ENCODE measurements at places on chromosomes 7 and 10. TPM values are rescaled to one million over a fixed set of nuclear protein-coding genes. Genes with fewer than 3 reads are reported as not detected.

DNA sequence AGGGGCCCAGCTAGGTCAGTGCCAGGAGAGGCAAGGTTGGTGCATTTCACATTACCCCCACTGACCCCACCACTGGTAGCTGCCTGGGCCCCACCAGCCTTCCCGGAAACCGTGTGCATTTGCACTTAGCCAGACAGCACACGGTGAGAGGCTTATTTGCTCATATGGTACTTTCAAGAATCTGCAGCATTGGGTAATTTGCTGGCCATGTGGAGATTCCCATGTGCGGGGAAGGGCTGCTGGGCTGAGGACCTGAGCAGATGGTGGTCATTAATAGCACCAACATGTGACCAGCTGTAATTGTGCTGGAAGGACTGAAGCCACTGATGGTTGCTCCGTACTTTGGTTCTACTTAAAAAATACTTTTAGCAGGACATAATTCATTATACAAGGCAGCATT lies 323.8 kb downstream of the DPP6 start:
- H3K27me3 ChIP-seq, result no peaks in the 10 kb centered on the region
- H3K27ac ChIP-seq, result no peak overlapping the region
- DNase-seq, result no peak
- H3K36me3 ChIP-seq, result peaks cover 5% of the 10 kb centered on the region
- no peaks in the 10 kb centered on the region for H3K4me1 ChIP-seq

DNA sequence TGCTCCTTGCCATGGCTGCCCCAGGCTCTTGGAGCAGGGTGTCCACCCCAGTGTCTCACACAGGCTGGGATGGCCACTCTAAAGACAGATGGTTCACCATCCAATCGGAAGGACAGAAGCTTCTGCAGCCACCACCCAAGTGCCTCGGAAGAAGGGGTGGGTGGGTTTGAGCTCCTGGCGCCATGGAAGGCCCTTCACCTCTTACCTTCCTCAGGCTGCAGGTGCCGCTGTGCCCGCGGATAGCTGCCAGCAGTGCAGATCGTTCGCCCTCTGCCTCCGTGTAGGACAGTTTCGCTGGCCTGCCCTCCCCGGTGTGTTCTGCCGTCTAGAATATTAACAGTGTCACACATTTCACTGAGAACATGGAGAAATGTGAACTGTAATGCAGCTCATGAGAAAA lies 243.6 kb upstream of the GRB10 start:
- no peak for DNase-seq
- no peak overlapping the region for H3K4me3 ChIP-seq
- H3K4me1 ChIP-seq, result peaks cover 30% of the 10 kb centered on the region

GRCh38 chr7:80612880-80613279 lies 25.6 kb upstream of the CD36 start:
- peaks cover 48% of the 10 kb centered on the region for H3K4me1 ChIP-seq
- H3K36me3 ChIP-seq, result peaks cover 6% of the 10 kb centered on the region
- DNase-seq, result no peak
- H3K4me3 ChIP-seq, result no peak overlapping the region
- H3K27me3 ChIP-seq, result no peaks in the 10 kb centered on the region

DNA sequence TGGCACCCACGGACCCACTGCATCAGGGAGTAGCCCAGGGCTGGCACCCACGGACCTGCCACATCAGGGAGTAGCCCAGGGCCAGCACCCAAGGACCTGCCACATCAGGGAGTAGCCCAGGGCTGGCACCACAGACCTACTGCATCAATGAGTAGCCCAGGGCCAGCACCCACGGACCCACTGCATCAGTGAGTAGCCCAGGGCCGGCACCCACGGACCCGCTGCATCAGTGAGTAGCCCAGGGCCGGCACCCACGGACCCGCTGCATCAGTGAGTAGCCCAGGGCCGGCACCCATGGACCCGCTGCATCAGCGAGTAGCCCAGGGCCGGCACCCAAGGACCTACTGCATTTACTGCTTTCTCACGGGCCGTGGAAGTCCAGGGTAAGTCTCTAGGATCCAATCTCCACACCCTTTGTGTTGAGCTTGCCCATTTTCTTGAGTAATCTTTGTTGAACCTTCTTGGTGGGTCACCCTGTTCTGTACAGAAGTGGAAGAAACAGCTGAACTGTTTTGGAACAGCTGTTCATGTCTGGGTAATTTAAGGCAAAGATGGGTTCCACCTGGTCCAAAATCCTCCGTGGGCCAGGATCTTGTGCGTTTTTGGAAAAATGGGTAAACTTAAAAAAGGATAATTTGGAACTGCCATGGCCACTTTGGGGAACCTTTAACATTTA lies 69.0 kb downstream of the VIPR2 start:
- DNase-seq, result no peak
- H3K36me3 ChIP-seq, result no peaks in the 10 kb centered on the region
- no peaks in the 10 kb centered on the region for H3K27me3 ChIP-seq
- H3K4me1 ChIP-seq, result no peaks in the 10 kb centered on the region

DNA sequence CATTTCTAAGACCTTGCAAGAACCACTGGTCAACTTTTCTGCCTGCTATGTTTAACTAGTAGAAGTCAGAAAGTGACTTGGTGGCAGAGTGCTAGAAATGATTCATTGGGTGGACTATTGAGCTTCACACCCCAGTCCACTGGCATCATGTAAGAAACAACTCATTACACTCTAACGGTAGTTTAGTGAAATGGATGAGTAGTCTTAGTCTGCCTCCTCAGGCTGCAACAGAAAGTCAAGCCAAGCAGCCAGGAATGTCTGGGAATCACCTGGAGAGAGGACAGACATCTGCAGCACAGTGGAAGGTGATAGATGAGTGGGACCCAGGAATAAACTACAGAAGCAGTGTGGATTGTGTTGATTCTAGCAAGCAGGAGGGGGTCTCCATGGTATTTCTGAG lies 125.4 kb downstream of the AUTS2 start:
- H3K4me1 ChIP-seq, result no peaks in the 10 kb centered on the region
- no peak overlapping the region for H3K4me3 ChIP-seq
- no peak for DNase-seq
- H3K27ac ChIP-seq, result no peak overlapping the region
- H3K27me3 ChIP-seq, result no peaks in the 10 kb centered on the region

DNA sequence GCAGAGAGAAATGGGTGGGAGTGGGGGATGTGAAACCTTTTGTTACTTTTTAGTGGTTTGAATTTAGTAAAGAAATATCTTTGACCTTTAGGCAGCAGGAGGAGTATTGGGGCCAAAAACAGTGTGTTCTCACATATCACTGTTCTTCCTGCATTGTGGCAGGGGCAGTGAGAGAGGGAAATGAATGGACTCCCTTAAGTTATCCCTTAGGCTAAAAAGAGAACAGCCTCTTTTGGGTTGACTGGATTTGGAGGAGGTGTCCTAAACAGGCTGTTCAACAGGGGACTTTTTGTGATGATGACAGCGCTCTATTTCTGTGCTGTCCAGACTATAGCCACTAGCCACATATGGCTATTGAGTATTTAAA lies 22.3 kb downstream of the ZNF775 start:
- no peak for DNase-seq
- no peak overlapping the region for H3K4me3 ChIP-seq
- H3K36me3 ChIP-seq, result no peaks in the 10 kb centered on the region
- H3K4me1 ChIP-seq, result peaks cover 49% of the 10 kb centered on the region
- H3K27me3 ChIP-seq, result peaks cover 2% of the 10 kb centered on the region

DNA sequence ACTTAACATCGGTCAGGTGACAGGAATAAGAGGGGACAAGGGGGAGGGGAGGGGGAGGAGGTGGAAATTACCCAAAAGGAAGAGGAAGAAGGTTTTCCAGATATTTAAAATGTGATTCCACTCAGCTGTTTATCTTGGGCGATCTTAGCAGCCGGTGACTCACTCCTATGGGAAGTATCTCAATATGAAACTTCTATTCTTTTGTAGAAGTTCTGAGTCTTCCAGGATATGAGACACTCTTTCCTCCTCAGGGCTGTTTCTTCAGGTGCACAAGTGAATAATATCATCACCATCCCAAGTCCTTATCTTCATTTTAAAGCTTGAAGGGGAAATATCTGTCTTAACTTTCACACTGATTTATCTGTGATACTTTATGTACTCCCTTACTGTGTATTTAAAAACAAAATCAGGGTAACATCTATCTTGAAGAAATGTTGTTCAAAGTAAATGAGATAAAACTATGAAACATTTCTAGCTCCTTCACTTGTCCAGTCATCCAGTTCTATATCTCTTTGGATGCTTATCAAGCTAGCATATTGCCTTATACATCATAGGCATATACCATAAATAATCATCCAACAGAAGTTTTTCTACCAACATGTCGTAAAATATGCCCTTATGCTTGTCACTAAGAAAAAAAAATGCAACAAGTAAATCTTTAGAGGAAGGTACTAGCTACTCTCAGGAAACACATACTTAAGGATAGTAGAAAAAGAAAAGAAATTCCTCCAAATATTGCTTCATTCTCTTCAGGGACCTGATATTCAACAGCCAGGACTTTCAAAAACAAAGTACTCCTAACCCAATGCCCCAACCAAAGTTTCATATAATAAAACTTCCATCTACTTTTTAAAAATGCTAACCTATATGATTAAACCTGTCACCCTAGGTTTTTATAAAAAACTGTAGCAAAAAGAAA lies 13.7 kb downstream of the DOCK4 start:
- peaks cover 5% of the 10 kb centered on the region for H3K36me3 ChIP-seq
- peak; percentile 50 for DNase-seq
- no peak overlapping the region for H3K4me3 ChIP-seq

The MUC3A gene
- not detected for total RNA-seq

The TRIM50 gene
- not detected for total RNA-seq

The PKD2L1 gene
- total RNA-seq, result not detected
